Activated CD8-positive, alpha-beta memory T cell treated with anti-CD3 and anti-CD28 coated beads, Interleukin-2, amount 10 ng/mL, durations not matched to agents 7 days and 5 days (primary cell): ENCODE measurements at places on chromosomes 6 and 20. TPM values are rescaled to one million over a fixed set of nuclear protein-coding genes. Genes with fewer than 3 reads are reported as not detected.

The CYP39A1 gene
- not detected for total RNA-seq

GRCh38 chr6:166949528-166950442 is 6.6 kb downstream of the RNASET2 start:
- peak overlapping the region; percentile 72 for H3K4me3 ChIP-seq
- peak; percentile 45 for DNase-seq
- peak overlapping the region; percentile 91 for H3K27ac ChIP-seq
- H3K4me1 ChIP-seq: peaks cover 38% of the 10 kb centered on the region
- peaks cover 6% of the 10 kb centered on the region for H3K36me3 ChIP-seq

The GNAS-AS1 gene
- total RNA-seq: 1.8 TPM

- H3K36me3 ChIP-seq: peaks cover 5% of the 10 kb centered on the region
- DNase-seq: no peak
- H3K27me3 ChIP-seq: peaks cover 8% of the 10 kb centered on the region
- no peak overlapping the region for H3K27ac ChIP-seq
- H3K4me3 ChIP-seq: no peak overlapping the region
- peaks cover 47% of the 10 kb centered on the region for H3K4me1 ChIP-seq
Measured at GRCh38 chr6:107660839-107661238, 163.3 kb downstream of the SCML4 start.

- no peak overlapping the region for H3K4me3 ChIP-seq
- H3K27me3 ChIP-seq: peaks cover 19% of the 10 kb centered on the region
- H3K36me3 ChIP-seq: no peaks in the 10 kb centered on the region
- no peak overlapping the region for H3K27ac ChIP-seq
Measured at GRCh38 chr20:53981130-53981529, 89.3 kb downstream of the BCAS1 start.

DNA sequence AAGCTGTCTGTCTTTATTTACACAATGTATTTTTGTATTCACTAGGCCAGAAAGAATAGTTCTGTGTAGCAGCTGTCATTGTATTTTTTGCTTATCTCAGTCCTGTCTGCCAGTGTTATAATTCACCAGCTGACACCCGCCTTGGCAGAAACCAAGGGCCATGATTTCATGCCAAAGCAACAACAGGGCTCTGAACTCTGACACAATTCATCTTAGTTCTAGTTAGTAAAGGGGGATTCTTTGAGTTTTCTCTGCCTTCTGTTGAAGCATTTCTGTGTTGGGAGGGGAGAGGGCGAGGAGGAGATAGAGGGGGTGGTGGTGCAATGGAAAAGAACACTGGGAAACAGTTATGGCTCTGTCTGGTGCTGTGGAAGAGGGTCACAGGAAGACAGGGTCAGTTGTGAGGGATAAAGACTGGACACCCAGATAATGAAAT is 684.6 kb upstream of the MARCKS start:
- DNase-seq: no peak
- no peak overlapping the region for H3K27ac ChIP-seq
- H3K4me3 ChIP-seq: no peak overlapping the region
- no peaks in the 10 kb centered on the region for H3K36me3 ChIP-seq
- H3K4me1 ChIP-seq: no peaks in the 10 kb centered on the region

- H3K4me1 ChIP-seq: no peaks in the 10 kb centered on the region
- no peak for DNase-seq
- H3K27me3 ChIP-seq: no peaks in the 10 kb centered on the region
Measured at GRCh38 chr6:150830439-150831165, 34.9 kb upstream of the MTHFD1L start.

DNA sequence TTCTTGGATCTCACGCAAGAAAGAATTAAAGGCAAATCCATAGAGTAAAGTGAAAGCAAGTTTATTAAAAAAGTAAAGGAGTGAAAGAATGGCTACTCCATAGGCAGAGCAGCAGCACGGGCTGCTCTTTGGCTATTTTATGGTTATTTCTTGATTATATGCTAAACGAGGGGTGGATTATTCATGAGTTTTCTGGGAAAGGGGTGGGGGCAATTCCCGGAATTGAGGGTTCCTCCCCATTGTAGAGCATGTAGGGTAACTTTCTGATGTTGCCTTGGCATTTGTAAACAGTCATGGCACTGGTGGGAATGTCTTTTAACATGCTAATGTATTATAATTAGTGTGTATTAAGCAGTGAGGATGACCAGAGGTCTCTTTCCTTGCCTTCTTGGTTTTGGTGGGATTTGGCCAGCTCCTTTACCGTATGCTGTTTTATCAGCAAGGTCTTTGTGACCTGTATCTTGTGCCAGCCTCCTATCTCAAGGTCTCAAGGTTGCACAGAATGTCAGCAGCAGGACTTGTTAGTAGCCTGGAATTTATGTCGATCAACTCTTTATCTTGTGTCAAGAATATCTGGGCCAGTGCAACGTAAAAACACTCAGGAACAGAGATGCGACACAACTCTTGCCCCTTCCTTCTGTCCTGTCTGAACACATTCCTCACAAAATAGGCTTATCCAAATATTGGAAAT is 931.4 kb downstream of the QKI start:
- H3K27me3 ChIP-seq: no peaks in the 10 kb centered on the region
- no peaks in the 10 kb centered on the region for H3K4me1 ChIP-seq
- DNase-seq: no peak

The AVP gene
- not detected for total RNA-seq

GRCh38 chr20:50286609-50287008 is 96.0 kb downstream of the CEBPB start:
- no peaks in the 10 kb centered on the region for H3K36me3 ChIP-seq
- H3K4me3 ChIP-seq: no peak overlapping the region
- peaks cover 36% of the 10 kb centered on the region for H3K4me1 ChIP-seq
- peaks cover 8% of the 10 kb centered on the region for H3K27me3 ChIP-seq
- DNase-seq: no peak

The TMC2 gene
- not detected for total RNA-seq

The BCAS4 gene
- 37.6 TPM for total RNA-seq
